Ecto neural progenitor cell (in vitro differentiated cells): ENCODE measurements at places on chromosomes 2 and 18.

DNA sequence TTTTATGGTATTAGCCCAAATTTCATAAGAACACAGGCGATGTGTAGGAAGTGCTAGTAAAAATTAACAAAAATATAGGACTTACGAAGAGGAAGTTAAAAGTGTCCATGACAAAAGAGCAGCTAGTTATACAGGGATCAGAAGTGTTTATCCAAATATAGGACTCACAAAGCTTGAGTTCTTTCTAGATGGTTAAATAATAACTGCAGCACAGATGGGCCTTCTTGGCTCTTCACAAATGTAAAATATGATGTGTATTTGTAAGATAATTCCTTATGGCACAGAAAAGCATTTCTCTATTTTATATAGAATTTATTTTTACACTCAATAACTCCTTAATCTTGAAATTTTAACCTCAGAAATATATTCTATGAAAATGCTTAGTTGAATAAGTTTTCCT, 100.9 kb upstream of the SPHKAP start:
- no peak for DNase-seq

- DNase-seq = peak; percentile 18
These were observed 79.1 kb upstream of the MGAT4A start for GRCh38 chr2:98809878-98810587.

- DNase-seq = no peak
These were observed 1624.2 kb downstream of the LRP1B start for GRCh38 chr2:140506606-140507005.

GRCh38 chr18:52313213-52313612, 26.8 kb upstream of the DCC start:
- no peak for DNase-seq

- no peak for DNase-seq
These were observed 132.8 kb upstream of the PDE1A start for GRCh38 chr2:182559623-182560022.

GRCh38 chr2:43212931-43213330, 13.5 kb downstream of the ZFP36L2 start:
- DNase-seq = no peak

- DNase-seq = peak; percentile 53
These were observed 143.1 kb upstream of the L3MBTL4 start for GRCh38 chr18:6557770-6558248.

GRCh38 chr2:96647681-96648080, 5.1 kb downstream of the FER1L5 start:
- no peak for DNase-seq

- peak; percentile 47 for DNase-seq
These were observed 127.5 kb upstream of the MMADHC start for GRCh38 chr2:149715005-149715592.

- DNase-seq = no peak
These were observed 476.3 kb upstream of the VWC2L start for GRCh38 chr2:213934560-213934959.

- DNase-seq = no peak
These were observed 98.8 kb downstream of the KLF7 start for GRCh38 chr2:207066791-207067460.

GRCh38 chr2:17765398-17765797, 11.5 kb downstream of the GEN1 start:
- no peak for DNase-seq

DNA sequence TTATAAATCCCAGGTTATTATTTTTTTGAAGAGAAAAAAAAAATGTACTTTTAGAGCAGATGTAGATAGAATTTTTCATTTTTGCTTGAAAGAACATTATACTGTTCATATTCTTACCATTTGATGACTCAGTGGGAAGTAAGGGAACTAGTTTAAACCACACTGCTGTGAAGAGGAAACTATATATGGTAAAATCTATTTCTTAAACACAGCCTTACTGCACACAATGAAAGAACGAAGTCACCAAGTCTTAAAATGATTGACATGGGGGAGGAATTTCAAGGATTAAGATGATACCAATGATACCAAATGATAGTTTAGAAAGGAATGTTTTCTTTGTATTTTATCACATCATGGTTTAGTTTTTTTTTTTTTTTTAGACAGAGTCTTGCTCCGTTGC, 5.0 kb downstream of the ACTR2 start:
- DNase-seq = no peak

GRCh38 chr2:233061591-233062450, 1.7 kb downstream of the INPP5D start:
- DNase-seq = peak; percentile 64

GRCh38 chr2:15899751-15900493, 40.4 kb upstream of the MYCN start:
- DNase-seq = no peak

DNA sequence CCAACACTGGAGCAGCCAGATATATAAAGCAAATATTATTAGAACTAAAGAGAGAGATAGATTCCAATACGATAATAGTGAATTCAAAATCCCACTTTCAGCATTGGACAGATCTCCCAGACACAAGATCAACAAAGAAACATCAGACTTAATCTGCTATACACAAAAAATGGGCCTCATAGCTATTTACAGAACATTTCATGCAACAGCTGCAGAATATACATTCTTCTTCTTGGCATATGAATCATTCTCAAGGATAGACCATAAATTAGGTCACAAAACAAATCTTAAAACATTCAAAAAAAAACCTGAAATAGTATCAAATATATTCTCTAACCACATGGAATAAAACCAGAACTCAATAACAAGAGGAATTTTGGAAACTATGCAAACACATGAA, 23.8 kb upstream of the BAZ2B start:
- DNase-seq = no peak

- no peak for DNase-seq
These were observed 35.7 kb downstream of the ODC1 start for GRCh38 chr2:10412380-10412779.

DNA sequence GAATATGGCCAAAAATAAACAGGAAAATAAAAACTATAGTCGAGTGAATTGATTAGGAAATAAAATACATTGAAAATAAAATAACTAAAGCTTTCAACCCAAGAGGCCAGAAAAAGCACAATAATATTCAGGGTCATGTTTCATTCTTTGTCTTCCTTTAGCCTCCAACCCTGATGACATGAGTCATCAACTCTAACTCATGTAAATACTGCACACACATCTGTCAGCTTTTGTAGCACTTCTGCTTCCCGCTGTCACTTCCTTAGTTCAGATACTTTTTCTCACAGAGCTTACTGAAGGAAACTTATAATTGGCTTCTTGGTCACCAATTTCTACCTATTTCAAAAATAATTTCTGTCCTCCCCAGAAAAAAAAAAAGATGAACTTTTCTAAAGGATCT, 112.8 kb downstream of the UPP2 start:
- no peak for DNase-seq

DNA sequence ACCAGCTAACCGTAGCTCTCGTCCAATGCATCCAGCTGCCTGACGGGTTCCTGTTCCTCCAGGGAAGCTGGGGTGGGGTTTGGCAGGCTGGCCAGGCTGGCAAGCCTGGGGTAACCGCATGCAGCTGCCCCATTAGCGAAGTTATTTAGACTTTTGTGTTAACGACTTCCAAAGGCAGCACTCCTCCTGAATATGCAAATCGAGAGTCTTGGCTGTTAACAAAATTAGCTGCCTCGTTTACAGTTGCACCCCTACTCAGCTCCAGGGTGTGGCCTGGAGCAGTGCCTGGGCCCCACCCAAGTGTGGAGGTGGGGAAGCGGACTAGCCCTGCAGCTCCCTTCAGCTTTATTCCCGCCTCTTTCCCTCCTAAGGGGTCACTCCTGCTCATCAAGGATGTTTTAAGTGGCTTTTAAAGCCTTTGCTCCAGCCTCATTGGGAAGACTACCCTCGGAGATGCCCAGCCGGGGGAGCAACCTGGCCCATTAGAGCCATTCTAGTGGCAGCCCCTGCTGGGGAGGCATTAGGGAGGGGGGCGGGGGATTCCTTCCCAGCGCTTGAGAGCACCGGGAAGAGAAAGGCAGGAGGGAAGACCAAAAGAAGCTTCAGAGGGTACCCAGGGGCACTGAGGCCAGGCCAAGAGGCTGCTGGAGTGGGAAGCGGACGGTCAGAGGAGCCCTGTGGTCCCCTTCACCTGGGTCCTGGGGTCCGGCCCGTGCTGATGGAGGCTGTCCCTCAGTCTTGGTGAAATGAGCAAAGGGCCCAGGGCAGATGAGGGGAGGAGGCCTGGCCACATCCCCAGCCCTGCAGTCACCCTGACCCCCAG, 204.1 kb downstream of the CELF4 start:
- no peak for DNase-seq

GRCh38 chr2:28364610-28365009, 28.0 kb upstream of the FOSL2 start:
- no peak for DNase-seq

GRCh38 chr2:241695651-241696050, 6.2 kb upstream of the ING5 start:
- DNase-seq = no peak

GRCh38 chr2:1026141-1026540, 75.5 kb downstream of the SNTG2 start:
- no peak for DNase-seq

- no peak for DNase-seq
These were observed 13.9 kb upstream of the GYPC start for GRCh38 chr2:126642031-126642430.

- DNase-seq = no peak
These were observed 182.4 kb downstream of the GFPT1 start for GRCh38 chr2:69204654-69205053.

GRCh38 chr2:7377916-7378569, 460.8 kb downstream of the RNF144A start:
- peak; percentile 64 for DNase-seq

GRCh38 chr2:140344838-140345237, 1564.6 kb upstream of the NXPH2 start:
- no peak for DNase-seq

GRCh38 chr2:222042666-222043065, 256.1 kb downstream of the PAX3 start:
- DNase-seq = no peak

DNA sequence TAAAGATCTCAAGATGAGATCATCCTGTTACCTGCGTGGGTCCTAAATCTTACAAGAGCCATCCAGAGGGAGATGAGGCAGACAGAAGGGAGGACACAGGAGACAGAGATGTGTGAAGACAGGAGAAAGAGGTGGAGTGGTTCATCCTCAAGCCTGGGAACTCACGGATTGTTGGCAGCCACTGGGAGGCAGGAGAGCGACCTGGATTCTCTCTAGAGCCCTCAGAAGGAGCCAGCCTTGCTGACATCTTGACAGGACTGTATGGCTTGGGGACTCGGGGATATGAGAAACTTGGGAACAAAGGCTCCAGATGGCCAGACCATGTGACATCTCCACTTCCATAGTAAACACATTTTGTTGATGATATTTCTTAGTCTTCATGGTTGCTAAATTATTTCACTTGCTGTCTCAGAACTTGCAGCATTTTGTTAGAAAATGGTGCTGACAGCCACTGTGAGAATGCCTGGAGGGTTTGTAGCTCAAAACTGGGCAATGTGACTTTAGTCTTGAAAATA, 57.8 kb upstream of the MC2R start:
- no peak for DNase-seq

DNA sequence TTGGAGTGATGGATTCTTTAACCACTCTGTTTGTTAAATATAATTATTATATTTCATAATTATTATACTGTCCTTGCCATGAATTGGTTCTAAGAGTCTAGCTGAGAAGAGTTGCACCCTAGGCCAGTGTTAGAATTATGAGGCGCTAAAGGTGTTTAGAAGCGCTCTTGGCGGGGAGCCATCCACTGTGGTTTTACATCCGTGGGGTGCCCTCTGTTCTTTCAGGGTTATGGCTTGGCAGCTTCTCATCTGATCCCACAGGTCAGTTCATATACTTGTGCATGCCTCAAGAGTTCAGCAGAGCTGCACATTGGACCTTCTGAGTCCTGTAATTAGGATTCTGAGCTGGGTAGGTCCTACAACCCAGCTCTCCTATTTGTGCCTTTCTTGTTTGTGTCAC, 9.1 kb downstream of the ASAP2 start:
- no peak for DNase-seq

DNA sequence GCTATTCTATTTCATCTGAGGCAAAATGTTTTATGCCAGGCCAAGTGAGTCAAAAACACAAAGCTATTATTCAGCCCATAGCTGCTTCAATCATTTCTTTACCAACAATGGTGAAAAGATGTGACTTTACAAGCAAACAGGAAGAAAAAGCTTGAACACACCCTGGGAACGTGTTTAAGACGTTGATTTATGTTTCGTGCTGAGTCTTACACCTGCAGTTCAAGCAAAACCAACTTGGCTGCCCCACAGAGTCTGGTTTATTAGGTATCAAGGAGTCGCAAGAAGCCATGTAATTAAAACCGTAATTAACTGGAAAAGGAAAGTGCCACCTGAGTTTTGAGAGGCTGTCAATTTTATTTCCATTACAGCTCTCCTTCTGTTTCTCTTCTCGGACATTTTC, 295.5 kb downstream of the MEIS1 start:
- no peak for DNase-seq

DNA sequence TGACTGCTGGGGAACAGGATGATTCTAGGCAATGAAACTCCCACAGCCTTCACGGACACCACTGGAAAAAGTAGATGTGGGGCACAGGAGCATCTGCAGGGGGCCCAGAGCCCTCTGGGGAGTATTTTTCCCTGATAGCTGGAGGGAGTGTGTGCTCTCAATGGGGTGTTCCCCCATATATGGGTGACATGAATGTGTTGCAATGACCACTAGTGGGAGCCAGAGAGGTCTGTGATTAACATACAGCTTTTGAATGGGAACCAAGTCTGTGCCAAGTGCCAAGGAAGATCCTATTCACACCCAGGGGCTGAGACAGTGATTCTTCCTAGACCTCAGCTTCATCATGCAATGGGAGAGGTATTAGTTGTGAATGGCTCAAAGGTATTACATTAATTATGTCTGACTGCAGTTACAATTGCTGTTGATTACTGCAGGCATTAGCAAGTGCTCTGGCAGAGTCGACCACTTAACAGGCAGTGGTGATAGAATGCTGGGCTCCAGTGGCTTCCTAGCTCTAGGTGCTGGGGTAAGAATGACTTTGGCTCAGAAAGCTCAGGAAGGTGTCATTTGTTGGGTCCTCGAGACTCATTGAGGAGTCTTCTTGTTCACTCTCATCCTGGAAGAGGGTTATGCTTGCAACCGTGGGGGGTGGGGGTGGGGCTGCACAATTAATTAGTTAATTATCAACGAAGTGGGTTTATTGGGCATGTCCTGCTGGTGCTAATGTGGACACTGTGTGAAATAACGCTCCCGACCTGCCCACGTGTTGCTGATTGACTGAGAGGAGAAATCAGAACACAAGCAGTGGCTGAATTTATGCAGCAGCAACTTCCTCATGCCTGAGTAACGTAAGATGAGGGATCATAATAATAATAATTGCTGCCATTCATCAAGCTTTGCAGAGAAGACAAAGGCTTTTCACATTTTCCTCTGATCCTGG, 194.1 kb downstream of the CLIP4 start:
- peak; percentile 61 for DNase-seq

DNA sequence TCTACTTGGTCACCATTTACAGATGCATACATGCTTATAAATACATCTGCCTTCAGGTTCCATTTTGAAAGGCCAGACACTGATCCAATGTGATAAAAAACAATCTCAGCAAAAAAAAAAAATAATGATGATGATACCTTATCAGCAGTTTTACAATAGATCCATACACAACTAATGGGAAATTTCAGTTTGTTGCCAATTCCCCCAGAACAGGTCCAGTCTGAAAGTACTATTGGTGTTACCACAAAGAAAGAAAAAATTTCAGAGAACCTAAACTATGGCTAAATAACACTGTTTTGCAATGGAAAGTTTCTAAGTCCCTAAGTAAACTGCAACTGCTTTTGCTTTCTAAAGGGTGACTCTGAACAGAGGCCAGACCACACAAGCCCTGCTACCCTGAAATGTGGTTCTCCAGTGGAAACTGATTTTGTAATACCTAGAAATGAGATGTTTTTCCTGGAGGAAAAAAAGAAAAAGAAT, 54.1 kb downstream of the LPIN2 start:
- DNase-seq = no peak

- DNase-seq = no peak
These were observed 63.5 kb upstream of the CNTNAP5 start for GRCh38 chr2:123961576-123961975.
